Thymus (tissue), 14 donors: ENCODE measurements at places on chromosomes 5 and 9. TPM values are rescaled to one million over a fixed set of nuclear protein-coding genes. Genes with fewer than 3 reads are reported as not detected.

Gene DROSHA
- 138 TPM for polyA plus RNA-seq

Gene ZNF300
- 10.9 TPM for polyA plus RNA-seq

Gene BSPRY
- 6.1 TPM for polyA plus RNA-seq

Gene CD72
- polyA plus RNA-seq, result 23.6 TPM

Gene SARDH
- 5.4 TPM for polyA plus RNA-seq

Gene OTP
- 0.18 TPM for polyA plus RNA-seq

Gene FRRS1L
- polyA plus RNA-seq, result 0.07 TPM

Gene FAM78A
- 28.2 TPM for polyA plus RNA-seq

Gene RLN2
- polyA plus RNA-seq, result 3.1 TPM

Gene NDST1
- polyA plus RNA-seq, result 6.4 TPM

Gene LMNB1
- 27.2 TPM for polyA plus RNA-seq

Gene PHYKPL
- 116 TPM for polyA plus RNA-seq

Gene ORM2
- 1.1 TPM for polyA plus RNA-seq

Gene EIF4EBP3
- polyA plus RNA-seq, result 48.7 TPM

Gene CCDC183
- polyA plus RNA-seq, result 5.0 TPM

Gene CXCL14
- polyA plus RNA-seq, result 17.0 TPM

Gene PFN3
- polyA plus RNA-seq, result not detected

Gene CDC26
- 45.5 TPM for polyA plus RNA-seq

Gene CCNO
- 1.0 TPM for polyA plus RNA-seq

Gene OR13C5
- polyA plus RNA-seq, result not detected

Gene CNTNAP3B
- polyA plus RNA-seq, result 12.4 TPM

Gene RASGEF1C
- polyA plus RNA-seq, result 0.11 TPM

Gene PCDHB14
- 0.87 TPM for polyA plus RNA-seq

Gene CTSV
- 1,344 TPM for polyA plus RNA-seq
